B cell (primary cell): ENCODE measurements at places on chromosomes 6 and 20. TPM values are rescaled to one million over a fixed set of nuclear protein-coding genes. Genes with fewer than 3 reads are reported as not detected.

- DNase-seq: peak; percentile 53
These were observed 79.8 kb upstream of the CHD6 start for GRCh38 chr20:41697861-41698559.

GRCh38 chr6:12761376-12762115 is 45.0 kb downstream of the PHACTR1 start:
- no peak for DNase-seq

DNA sequence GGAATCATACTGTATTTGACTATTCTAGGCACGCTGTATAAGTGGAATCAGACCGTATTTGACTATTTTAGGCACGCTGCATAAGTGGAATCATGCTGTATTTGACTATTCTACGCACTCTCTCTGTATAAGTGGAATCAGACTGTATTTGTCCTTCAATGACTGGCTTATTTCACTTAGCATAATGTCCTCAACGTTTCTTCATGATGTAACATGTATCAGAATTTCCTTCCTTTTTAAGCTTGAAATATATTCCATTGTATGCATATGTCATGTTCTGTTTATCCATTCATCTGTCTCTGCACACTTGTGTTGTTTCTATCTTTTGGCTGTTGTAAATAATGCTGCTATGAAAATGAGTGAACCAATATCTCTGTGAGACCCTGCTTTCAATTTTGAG is 5.7 kb downstream of the CCDC170 start:
- DNase-seq: no peak

- DNase-seq: no peak
These were observed 326.2 kb upstream of the PRDM1 start for GRCh38 chr6:105759946-105760345.

GRCh38 chr6:43052842-43053544 is 658 bp downstream of the CUL7 start:
- no peak for DNase-seq

GRCh38 chr20:8933381-8933807 is 135.5 kb upstream of the PLCB4 start:
- DNase-seq: no peak

DNA sequence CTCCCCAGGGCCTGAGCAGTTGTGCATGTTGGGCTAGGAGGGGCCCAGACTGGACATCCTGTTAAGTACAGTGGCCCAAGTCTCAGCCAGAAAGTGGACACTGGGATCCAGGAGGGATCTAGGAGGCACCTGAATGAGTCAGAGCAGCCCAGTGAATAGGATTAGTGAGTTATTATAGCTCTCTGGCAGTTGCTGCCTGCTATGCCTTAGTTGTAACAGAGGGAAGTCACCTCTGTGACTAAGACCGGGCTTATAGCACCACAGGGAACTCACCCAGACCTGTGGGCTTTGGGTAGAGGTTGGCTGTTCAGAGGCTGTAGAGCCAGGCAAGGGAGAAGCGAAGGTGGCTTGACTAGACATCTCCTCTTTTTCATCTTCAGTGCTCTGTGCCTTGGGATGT is 39.0 kb upstream of the AAR2 start:
- no peak for DNase-seq

GRCh38 chr6:90689172-90689571 is 102.3 kb upstream of the MAP3K7 start:
- DNase-seq: no peak

DNA sequence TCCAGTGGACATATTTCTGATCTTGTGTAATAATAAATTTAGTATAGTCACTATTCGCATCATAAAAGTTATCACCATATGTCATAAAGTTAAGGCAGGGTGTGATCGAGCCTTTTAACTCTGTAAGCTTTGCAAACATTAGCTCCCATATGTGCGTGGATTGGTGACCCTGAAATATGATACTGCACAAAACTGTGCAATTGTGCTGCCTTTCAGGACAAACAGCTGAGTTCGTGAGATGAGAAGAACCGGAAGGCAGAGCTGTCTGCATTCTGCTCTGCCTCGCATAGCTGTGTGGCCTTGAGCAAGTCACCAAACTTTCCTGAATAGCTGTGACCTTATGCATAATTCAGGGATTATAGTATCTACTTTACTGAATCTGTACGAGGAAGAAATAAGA is 3.2 kb upstream of the PLEKHG1 start:
- DNase-seq: no peak

- peak; percentile 24 for DNase-seq
These were observed 83.9 kb downstream of the SOD2 start for GRCh38 chr6:159608961-159609651.

- no peak for DNase-seq
These were observed 39.0 kb upstream of the MDFI start for GRCh38 chr6:41599015-41599851.

GRCh38 chr6:26195924-26196845 is 109.0 kb downstream of the HFE start:
- peak; percentile 59 for DNase-seq

DNA sequence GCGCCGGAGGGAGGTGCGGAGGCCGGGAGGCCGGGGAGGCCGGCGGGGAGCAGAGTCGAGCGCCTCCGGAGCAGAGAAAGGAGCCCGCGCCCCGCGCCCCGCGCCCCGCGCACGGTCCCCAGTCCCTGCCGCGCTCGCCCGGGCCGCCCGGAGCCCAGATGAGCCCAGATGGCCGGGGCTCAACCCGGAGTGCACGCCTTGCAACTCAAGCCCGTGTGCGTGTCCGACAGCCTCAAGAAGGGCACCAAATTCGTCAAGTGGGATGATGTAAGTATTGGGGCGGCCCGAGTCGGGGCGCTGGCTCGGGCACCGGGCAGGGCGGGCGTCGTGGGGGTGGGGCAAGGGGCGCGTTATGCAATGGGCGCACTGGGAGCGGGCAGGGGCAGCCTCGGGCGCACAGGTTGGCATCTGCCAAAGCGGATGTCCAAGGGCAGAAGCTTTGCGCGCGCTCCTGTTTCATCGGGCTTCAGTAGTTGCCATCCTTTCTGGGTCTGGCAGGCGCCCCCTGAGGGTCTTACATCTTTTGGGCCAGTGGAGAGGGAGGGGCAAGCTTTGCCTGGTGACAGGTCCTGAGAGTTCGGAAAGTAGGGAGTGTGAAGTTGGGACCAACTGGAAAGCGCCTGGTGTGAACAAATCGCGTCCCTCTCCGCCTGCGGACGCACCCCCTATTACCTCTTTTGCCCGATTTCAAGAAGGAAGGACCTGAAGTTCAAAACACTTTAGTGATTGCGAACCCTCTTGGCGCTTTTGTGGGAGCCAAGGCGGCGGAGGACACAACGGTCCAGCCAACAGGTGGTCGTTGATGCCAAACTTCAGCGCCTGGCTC is 631 bp downstream of the PLCB1 start:
- DNase-seq: peak; percentile 18

GRCh38 chr6:135163440-135163738 is 17.7 kb upstream of the MYB start:
- DNase-seq: peak; percentile 61

DNA sequence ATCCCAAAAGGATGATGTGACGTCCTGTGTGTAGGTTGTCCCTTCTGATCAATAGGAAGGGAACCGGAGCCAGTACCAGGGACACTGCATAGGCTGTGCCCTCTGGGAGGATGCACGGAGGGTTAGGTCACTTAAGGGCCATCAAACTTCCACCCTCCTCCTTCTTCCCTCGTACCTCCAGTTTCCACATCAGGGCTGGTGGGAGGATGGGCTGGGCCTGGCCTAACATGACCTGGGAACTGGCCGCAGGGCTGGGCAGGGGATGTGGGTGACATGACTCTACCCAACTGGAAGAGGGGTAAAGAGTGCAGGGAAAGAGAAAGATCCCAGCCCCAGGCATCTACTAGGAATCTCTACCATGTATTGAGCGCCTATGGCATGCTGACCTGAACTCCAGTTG is 46.2 kb upstream of the MDGA1 start:
- no peak for DNase-seq

DNA sequence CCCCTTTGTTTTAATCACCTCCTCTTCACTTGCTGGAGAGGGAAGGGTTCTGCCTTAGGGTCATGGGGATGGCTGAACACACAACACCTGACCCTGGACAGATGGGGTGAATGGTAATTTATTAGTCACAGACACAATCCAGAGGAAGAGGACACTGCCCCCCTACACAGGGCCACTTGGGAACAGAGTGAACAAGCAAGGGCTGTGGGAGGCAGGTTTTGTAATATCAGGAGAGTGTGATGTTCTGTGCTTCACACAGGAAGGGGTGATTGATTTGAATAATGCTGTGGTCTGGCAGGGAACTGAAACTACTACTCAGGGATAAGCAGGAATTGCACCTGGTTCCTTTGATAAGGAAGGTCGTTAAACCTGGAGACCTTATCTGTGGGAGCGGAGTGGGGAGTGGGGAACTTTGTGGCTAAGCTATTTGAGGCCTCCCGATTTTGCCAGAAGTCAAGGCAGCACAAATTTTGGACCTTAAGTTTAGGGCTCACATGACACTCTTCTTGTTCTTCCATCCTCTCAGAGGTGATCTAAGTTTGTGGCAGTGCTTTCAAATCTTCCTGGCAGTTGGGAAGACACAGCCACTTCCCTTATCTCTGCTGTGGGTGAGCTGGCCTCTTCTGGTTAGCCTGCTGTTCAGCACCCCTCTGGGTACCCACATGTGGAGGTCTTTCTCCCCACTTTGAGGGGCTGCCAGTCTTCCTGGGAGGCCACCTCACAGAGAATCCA is 77.8 kb downstream of the CD164 start:
- DNase-seq: peak; percentile 32

DNA sequence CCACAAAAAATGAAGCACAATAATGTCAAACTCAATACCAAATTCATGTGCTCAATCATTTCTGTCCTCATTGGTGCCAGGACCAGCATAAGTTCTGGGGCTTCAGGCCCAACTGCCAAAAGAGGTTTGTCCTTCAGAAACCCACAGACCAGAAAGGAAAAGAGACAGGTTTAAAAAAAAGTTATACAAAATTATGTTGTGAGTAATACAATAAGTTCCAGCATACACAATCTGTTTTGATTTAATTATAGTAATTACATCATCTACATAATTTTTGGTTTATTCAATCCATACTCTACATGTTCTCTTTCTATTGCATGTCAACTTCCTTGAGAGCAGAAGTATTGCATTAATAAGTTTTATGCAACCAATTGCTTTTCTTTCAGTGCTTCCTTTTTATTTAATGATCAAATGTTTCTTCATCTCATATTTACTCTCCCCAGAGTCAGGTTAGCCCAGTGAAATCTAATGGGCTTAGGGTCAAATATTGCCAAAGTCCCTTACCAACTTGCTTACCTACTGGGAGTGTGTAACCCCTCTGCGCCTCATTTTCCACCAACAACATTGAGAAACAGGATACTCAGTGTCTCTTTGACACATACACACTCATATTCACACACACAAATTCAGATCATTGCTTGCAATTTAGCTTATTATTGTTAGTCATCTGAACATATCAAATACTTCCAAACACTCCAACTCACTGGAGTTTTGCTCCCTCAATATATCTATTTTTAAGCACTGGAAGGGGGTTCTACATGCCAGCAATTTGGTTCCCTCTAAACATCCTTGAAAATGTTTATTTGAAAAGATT is 424.4 kb upstream of the MARCKS start:
- no peak for DNase-seq

DNA sequence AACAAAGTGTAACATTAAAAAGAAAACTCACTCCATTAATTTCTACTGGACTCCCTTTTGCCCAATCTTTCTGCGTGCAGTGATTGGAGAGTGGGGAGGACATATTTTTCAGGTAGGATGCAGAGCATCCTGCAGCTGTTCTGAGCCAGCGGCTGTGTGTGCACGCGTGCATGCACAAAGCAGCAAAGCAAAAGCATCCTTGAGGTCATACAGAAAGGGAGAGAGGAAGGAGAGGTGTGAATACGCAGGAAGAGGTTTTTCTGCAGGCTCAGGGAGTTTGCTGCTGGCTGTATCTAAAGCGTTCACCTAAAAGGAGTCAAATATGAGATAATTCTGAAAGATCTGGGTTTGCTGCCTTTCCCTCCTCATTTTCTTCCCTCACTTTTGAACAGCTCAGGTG is 108.4 kb downstream of the HUS1B start:
- no peak for DNase-seq

GRCh38 chr6:28794175-28795002 is 129.4 kb downstream of the TRIM27 start:
- DNase-seq: peak; percentile 39

- no peak for DNase-seq
These were observed 8.0 kb upstream of the TUBB2B start for GRCh38 chr6:3235486-3235885.

GRCh38 chr20:22797103-22797502 is 212.7 kb upstream of the FOXA2 start:
- no peak for DNase-seq

DNA sequence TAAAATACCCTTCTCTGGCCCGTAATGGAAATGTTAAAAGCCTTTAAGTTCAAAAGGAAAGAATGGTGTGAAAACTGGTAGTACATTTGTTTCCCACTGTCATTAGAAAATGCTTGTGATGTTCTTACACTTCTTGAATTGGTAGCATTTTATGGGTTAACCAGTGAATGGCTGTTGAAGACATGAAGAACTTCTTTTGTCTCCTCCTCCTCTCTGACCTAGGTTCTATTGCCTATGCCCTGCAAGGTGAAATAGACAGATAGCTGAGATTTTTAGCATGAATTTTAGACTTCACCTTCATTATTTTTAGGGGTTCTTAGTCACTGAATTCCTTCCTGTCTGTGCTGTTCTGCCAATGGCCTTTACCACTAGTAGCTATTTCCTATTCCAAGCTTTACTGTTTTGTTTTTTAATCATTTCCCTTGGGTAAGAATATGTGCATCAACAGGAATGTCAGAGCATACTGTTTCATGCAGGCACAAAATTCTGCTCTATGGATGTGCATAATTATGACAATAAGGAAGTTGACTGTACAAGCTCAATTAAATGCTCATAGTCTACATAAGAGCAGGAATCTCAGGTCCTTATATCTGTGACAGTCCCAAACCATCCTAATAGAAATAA is 4.9 kb downstream of the TNFAIP3 start:
- DNase-seq: peak; percentile 38

GRCh38 chr6:72955666-72956065 is 269.6 kb downstream of the KHDC1L start:
- DNase-seq: no peak

DNA sequence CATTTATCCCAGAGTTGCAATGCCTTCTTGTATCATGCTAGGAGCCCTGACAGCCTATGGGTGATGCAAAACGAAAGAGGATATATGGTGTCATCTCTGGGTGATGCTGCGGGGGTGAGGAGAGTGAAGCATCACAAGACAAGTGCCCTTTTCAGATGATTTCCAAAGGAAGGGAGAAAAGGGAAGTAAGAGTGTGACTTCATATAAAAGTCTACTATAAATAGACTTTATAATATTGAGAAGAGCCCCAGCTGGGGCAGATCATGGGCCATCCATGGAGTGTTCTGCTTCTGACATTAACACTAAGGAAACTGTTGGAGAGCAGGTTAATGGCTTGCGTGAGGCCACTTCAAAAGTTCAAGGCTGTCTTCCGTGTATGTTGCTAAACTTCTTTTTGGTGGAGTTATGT is 4.4 kb downstream of the CD83 start:
- DNase-seq: peak; percentile 92

The LY6G5B gene
- polyA plus RNA-seq: 25.2 and 28.4 TPM in 2 replicates

The PPP1R14C gene
- polyA plus RNA-seq: not detected in 2 replicates

The RIPOR2 gene
- polyA plus RNA-seq: 300 and 324 TPM in 2 replicates

The SLC16A10 gene
- 0.06 and 0.85 TPM in 2 replicates for polyA plus RNA-seq

The SPATA25 gene
- 2.5 and 2.9 TPM in 2 replicates for polyA plus RNA-seq

The CST7 gene
- polyA plus RNA-seq: 3.4 and 3.7 TPM in 2 replicates

The SLC17A3 gene
- 0.19 TPM in 1 of 2 replicates, not detected in the other for polyA plus RNA-seq

The DOK5 gene
- polyA plus RNA-seq: not detected in 2 replicates

The SLC35F1 gene
- not detected in 2 replicates for polyA plus RNA-seq

The LAMA2 gene
- polyA plus RNA-seq: 0.16 and 0.25 TPM in 2 replicates

The MEI4 gene
- not detected in 2 replicates for polyA plus RNA-seq

The KHDC1 gene
- 2.6 and 2.8 TPM in 2 replicates for polyA plus RNA-seq

The BMP2 gene
- not detected in 2 replicates for polyA plus RNA-seq
